HAP-1 (cell line): ENCODE measurements at places on chromosomes 11 and 22.

DNA sequence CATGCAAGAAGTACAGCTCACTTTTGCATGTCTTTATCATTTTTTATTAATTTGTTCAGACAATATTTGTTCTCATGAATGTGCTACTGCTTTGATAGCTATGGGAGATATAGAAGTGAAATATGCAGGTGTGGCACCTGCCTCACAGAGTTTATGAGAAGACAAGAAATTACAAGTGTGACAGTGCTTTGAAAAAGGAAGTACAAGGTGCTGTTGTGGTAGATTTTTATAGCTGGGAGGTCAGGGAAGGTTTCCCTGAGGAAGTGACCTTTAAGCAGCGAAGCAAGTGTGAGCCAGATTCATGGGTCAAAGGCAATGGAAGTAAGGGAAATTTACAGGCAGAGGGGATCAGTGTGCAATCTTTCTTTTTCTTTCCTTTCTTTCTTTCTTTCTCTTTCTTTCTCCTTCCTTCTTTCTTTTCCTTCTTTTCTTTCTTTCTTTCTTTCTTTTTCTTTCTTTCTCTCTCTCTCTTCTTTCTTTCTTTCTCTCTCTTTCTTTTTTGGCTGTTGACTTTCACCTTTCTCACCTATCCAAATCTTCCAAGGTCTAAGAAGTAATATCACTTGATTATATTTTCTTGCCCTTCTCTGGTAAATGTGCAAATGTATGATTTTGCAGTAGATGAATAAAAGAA is 6.4 kb upstream of the BMAL1 start:
- no peak for DNase-seq

DNA sequence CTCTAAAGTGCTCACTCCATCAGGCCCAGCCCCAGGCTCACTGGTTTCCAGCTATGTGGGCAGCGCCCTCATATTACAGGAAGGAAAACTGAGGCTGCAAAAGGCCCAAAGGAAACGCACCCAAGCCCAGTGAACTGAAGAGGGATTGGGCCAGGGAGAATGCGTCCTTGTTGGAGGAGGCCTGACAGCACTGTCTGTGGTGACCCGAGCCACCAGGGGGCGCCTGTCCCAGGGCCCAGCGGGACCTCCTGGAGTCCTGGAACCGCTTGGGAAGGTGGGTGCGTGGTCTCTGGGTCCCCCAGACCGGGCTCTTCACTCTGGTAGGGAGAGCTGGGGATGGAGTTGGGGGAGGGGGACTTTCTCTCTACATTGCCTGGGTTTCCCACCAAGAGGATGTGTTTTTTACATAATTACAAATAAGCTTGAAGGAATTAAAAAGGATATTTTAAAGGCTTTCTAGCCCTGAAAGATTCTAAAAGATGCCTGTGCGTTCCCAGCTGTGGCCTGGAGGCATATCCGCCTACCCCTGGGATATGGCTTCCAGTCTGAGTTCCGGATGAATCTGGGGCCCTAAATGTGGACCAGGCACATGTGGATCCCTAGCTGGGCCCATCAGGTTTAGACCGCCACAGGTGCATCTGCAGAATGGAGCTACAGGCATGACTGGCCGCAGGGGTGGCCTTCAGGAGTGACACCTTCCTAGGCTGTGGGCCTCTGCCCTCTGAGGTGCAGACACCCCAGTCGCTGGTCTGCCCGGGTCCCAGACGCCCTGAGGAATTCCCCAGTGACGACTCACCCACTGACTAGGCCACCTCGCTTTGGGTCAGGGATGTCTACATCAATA is 4.2 kb downstream of the SPI1 start:
- DNase-seq = peak; percentile 92

DNA sequence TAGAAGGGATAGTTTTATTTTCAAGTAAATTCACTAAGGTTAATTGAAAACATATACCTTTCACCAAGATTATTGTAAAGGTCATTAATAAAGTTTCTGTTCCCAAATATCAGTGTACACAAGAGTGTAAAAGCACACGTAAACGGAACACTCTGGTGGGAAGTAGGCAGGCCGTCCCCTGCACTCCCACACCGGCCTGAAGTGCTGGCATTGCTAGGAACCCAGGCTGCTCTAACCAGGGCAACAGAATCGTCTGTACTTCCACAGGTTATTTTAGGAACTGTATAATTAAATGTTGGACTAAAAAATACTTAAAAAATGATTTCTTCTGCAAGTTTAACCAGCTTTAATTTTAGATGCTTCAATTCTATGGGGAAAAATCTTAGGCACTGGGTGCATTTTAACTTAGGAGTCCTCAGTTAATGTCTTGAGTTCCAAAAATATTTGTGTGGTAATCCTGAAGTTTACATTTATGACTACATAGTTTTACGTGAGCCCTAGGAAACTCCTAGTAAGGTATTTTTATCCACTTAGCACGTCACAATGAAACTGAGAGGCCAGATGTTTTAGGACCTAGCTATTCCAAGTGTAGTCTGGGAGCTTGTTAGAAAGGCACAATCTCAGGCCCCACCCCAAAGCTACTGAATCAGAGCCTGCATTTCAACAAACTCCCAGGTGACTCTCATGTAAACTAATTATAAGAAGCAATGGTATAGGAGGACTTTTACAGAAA is 31.2 kb downstream of the KMT5B start:
- no peak for DNase-seq

DNA sequence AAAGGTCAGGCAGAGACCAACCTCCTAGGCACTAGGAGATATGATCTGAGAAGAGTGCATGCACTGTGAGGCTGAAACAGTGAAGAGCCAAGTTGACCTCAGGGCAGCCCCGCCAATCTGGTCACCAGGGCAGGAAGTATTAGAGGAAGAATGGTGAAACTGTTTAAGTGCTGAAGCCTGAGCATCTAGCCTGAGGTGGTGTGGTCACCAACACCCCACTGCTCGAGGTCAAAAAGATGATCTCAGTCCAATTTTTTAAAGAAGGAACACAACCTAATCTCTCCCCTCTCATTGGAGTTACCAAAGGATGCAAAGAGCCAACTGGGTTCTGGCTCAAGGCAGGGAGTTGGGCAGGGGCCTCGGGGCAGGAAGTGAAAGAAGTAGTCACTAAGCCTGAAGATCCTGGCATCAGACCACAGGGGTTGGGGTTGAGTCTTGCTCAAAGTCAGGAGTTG is 4.0 kb downstream of the APBB1 start:
- DNase-seq = no peak

DNA sequence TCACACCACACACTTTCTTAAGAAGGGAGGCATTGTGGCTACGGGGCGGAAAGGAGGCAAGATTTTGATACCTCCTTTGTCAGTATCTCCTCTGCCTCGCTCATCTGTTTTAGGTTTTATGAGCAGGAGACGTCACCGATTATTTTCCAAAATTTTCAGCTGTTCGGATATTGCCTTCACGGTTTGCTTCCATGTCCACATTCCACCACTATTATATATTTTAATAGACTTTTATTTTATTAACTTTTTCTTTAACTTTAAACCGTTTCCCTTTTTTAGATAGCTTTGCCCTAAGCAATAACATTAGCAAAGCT is 33.7 kb upstream of the CREB3L1 start:
- DNase-seq = no peak

DNA sequence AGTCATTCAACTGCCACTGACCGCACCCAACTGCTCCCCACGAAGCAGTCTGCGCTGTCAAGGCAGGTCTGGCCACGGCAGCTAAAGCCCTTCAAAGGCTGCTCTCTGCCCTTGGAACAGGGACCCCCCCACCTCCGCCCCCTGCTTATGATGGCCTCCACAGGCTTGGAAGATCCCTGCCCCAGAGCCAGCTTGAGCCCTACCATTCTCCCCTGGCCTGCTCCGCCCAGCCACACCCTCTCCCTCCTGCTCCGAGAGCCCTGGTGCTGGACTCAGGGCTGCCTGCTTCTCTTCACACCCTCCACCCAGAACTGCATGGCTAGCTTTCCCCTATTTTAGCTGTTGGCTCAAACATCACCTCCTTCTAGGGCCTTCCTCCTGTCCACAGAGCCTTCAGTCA is 19.0 kb downstream of the ZMAT5 start:
- no peak for DNase-seq

GRCh38 chr11:2826679-2827056 is 58.9 kb downstream of the CDKN1C start:
- no peak for DNase-seq
